ENCODE measurements at places on chromosomes 5 and 9. TPM values are rescaled to one million over a fixed set of nuclear protein-coding genes. Genes with fewer than 3 reads are reported as not detected.

GRCh38 chr9:95071925-95072324, 245.6 kb downstream of the FANCC start:
- DNase-seq = no peak

- peak; percentile 3 for DNase-seq
Observed at GRCh38 chr5:135212361-135213026, 178.5 kb upstream of the PITX1 start.

GRCh38 chr5:131619102-131619501, 15.9 kb downstream of the RAPGEF6 start:
- no peak for DNase-seq

GRCh38 chr5:94908889-94909480, 290.5 kb downstream of the SLF1 start:
- no peak for DNase-seq

GRCh38 chr5:129459777-129460671, at the start of gene ADAMTS19:
Gene ADAMTS19 (plus strand): TSS chr5:129460298. CDS start chr5:129460392, 94 bp downstream.
- DNase-seq = no peak

GRCh38 chr9:117258184-117258866, 156.5 kb downstream of the ASTN2 start:
- DNase-seq = no peak

DNA sequence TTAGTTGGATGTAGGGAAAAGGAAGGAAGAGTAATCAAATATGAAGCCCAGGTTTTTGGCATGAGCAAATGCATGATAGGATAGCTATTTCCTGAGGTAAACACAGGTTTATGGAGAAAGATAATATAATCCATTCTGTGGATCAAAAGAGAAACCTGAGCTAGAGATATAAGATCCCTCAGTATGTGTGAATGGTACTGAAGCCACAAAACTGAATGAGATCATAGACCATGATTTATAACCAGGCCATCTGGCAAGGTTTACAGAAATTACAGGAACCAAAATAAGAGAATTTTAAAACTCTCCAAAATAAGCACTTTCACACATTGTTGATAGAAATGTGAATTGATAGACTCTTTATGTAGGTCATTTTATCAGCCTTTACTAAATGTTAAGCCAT, 28.7 kb upstream of the ECM2 start:
- no peak for DNase-seq

- DNase-seq = no peak
Observed at GRCh38 chr5:15290953-15291352, 209.0 kb upstream of the FBXL7 start.

DNA sequence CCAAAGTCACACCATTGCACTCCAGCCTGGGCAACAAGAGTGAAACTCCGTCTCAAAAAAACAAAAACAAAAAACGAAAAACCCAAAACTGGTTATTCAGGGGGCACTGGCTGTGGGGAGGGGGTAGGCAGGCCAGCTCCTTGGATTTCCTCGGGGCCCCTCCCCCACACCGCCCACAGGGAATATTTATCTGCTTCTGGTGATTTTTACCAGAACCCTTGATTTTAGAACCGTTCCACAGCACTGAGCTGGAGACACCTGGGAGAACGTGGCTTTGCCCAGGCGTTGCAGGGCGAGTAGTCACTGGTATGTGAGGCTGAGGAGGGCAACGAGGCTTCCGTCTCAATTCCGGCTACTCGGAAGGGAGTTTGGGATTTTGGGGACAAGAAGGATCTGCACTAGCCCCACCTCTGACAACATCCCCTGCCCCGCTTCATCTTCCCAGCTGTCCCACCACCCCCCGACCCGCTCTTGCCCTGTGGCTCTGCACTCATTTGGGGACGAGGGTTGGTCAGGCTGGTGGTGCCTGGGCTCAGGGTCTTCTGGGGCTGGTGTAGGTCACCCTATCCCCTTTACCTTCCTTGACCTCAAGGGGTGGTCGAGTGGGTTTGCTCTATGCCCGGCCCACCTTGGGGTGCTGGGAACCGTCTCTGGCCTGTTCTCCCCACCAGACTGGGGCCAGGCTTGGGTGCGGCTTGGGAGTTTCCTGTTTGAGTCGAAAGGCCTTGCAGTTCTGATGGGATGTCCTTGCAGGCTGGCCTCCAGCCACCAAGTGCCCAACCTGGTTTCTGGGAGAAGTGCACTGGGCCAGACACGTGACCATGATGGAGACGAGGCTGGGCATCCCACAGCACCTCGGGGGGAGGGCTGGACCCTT, 3.5 kb downstream of the AHRR start:
- no peak for DNase-seq

GRCh38 chr5:115857057-115857479, 15.3 kb downstream of the AP3S1 start:
- no peak for DNase-seq

- no peak for DNase-seq
Observed at GRCh38 chr5:1155191-1156032, 43.5 kb upstream of the SLC12A7 start.

DNA sequence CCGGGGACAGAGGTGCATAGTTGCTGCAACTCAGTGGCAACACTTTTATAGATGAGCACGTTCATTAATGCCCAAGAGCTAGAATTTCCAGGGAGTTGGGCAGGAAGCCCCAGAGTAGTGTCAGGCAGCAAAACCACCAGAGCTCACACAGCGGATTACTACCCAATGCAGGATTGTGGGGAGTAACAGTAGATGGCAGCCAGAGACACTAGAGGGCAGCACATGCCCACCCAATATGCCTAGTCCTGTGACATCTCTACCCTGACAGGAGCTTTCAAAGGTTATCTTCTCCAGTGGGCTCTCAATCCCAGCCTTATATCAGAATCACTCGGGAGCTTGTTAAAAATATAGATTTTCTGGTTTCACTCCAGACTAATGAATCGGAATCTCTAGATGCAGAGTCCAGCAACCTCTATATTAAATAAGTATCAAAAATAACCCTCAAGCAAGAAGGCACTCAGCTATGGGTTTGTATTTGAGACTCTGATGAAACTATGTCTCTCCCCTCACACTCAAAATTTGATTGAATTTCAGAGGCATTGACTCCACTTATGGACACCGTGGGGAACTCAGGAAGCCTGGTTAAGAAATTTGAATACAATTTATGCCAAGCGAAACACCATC, 58.4 kb upstream of the PHF24 start:
- DNase-seq = peak; percentile 85

PFN3 gene
- total RNA-seq = not detected

TTLL11 gene
- 2.6 TPM for total RNA-seq

SLC12A7 gene
- 120 TPM for total RNA-seq

PCDHB8 gene
- total RNA-seq = not detected

KCNMB1 gene
- total RNA-seq = not detected

MEF2C gene
- total RNA-seq = 0.17 TPM
